Activated naive CD4-positive, alpha-beta T cell treated with anti-CD3 and anti-CD28 coated beads, Interleukin-2, amount 50 U/mL, for 72 hours (primary cell): ENCODE measurements at places on chromosomes 5 and 9. TPM values are rescaled to one million over a fixed set of nuclear protein-coding genes. Genes with fewer than 3 reads are reported as not detected.

DNA sequence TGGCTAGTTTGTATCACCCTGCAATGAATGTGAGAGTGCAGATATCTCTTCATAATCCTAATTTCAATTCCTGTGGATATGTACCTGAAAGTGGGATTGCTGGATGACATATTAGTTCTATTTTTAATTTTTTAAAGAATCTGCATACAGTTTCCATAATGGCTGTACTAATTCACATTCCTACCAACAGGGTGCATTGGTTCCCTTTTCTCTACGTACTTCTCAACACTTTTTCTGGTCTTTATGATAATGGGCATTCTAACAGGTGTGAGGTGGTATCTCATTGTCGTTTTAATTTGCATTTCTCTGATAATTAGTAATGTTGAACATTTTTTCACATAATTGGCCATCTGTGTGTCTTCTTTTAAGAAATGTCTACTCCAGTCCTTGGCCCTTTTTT lies 927.5 kb downstream of the DTWD2 start:
- DNase-seq = no peak

- DNase-seq = no peak
Measured at GRCh38 chr9:6771722-6772121, 13.9 kb downstream of the KDM4C start.

PCDHGC4 gene
- not detected for total RNA-seq

ANXA6 gene
- 356 TPM for total RNA-seq

DNA sequence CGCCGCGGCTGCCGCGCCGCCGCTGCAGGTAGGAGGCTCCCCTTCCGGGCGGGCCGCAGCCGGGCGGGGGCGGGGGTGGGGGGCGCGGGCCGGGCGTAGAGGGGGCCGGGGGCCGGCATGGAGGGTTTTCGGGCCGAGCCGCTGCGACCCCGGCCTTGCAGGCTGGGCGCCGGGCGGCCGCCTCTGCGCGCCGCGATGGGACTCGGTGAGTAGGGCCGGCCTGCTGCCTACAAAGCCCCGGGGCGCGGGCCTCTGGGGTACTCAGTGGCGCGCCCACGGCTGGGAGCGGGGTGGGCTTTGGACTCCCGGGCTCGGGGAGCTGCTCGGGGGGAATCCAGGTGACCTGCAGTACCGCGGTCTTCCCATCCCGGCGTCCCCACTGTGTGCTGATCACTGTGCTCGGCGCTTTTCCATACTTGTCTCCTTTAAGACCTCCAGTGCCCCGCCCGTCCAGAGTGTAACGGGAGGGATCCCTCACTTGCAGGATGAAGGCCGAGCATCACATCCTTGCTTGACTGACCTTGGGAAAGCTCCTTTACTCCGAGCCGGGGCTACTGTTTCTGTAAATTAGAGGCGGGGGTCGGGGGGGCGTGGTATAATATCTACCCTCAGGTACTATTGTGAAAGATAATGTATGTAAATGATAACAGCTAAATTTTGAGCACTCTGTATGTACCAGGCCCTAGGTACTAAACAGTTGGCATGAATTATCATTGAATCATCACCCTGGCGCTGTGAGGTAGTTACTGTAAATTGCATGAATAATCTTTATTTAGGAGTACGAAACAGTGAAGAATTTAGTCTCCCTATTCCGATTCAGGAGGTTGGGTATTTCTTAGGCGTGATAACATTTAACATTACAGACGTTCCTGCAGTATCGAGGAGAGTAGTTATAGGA lies 672 bp downstream of the MSANTD3 start:
- no peak for DNase-seq

MED22 gene
- total RNA-seq = 27.7 TPM

GRCh38 chr5:92864591-92864990 lies 716.4 kb downstream of the NR2F1-AS1 start:
- no peak for DNase-seq

GRCh38 chr9:70994582-70994981 lies 126.8 kb downstream of the TRPM3 start:
- no peak for DNase-seq

- DNase-seq = no peak
Measured at GRCh38 chr5:133391354-133392136, 220.8 kb downstream of the FSTL4 start.

- peak; percentile 28 for DNase-seq
Measured at GRCh38 chr5:35182910-35183535, 47.3 kb downstream of the PRLR start.

MARCOL gene
- not detected for total RNA-seq

CA9 gene
- total RNA-seq = 1.1 TPM

- no peak for DNase-seq
Measured at GRCh38 chr5:156934450-156935211, 28.4 kb downstream of the TIMD4 start.

GRCh38 chr5:124816381-124816780 lies 69.9 kb upstream of the ZNF608 start:
- no peak for DNase-seq

DNA sequence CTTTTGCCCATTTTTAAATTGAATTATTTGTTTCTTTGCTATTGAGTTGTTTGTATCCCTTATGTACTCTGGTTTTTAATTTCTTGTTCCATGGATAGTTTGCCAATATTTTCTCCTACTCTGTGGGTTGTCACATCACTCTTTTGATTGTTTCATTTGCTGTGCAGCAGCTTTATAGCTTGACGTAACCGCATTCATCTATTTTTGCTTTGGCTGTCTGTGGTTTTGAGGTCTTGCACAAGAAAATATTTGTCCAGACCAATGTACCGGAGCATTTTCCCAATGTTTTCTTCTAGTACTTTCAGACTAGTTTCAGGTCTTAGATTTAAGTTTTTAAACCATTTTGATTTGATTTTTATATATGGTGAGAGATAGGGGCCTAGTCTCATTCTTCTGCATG lies 36.2 kb upstream of the ZNF366 start:
- no peak for DNase-seq

DNA sequence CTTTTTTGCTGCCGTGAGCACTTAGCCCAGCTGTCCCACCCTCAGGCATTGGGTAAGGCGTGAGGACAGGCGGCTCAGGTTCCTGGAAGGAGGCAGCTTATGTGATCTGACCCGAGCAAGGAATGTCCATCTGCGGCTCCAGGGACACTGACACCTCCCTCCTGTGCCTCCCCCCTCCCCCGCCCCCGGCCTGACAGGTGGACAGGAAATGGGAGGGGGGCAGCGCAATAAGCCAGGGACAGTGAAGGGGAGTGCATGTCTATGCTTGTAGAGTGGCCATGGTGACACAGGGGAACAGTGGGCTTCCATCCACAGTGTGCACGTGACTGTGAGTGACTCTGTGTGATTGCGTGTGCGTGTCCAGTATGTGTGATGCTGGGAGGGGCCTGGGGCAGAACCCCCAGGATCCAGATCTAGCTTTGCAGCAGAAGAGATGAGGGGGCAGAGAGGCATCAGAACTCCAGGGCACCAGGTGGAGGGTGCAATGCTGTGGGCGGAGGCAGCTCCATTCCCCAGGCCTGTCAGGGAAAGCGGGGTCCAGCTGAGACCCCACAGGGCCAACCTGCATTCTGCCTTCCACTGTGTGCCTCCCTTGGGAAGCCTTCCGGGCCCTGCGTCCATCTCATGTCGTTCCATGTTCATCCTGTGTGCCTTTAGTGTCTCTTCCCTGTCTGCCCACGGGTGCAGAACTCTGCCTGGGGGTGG lies 30.5 kb downstream of the CNTFR start:
- no peak for DNase-seq

DNA sequence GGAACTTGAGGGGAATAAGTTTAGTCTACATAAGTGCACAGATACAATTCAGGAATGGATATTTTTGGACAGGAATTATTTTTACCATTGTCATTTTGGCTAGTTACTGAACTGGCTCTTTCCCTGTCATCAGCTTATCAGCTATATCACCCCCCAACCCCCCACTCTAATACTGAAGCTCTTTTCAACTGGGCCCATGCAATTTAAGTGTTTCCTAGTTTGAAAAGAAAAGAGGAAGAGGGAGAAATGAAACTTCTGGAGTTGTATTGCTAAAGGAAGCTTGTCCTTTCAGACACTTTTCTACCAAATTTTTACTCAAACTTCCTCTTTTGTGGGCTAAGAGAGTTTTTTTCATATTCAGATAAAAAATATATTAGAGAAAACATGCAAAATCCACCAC lies 18.5 kb upstream of the TIMD4 start:
- no peak for DNase-seq

DNA sequence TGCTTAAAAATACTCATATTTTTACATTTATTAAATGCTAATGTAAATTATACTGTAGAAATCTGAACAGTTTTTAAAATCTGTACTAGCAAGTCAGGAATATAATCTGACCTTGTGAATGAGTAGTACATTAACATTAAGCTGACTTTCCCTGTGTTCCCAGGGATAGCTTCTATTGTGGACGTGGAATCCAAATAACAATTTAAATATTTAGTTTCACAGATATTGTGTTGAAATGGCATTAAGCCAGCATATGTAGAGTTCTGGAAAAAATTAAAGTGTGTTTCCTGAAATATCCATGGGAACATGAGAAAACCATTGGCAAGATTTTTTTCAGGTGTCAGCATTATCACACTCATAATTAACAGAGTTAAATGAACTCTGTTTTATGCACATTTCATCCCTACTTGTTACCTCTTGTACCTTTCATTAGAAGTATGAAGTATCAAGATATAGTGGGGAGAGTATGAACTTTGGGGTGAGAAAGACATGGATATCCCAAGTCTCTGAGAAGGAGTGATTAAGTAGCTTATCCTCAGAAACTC lies 5.7 kb downstream of the RABGAP1 start:
- DNase-seq = no peak

- DNase-seq = no peak
Measured at GRCh38 chr9:107732781-107733522, 243.4 kb upstream of the KLF4 start.

DNA sequence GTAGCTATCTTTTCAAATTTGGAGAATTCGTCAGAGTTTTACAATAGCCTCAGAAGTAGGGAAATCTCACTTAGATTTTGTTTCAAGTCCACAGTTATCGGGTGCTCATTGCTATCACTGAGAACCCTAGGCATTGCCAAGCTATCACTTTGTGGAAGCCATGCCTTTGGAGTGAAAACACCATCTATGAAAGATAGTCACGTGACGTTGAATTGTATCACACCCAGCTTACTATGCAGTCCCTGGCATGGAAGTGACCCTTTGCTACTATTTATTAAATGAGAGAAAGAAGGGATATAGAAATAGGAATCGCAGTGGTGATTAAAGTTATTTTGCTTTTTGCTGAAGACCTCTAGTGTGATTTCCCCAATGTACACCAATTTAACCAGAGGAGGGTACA lies 97.2 kb downstream of the AOPEP start:
- DNase-seq = no peak

TGFBR1 gene
- 13.4 TPM for total RNA-seq

GRCh38 chr5:124570285-124571035 lies 176.0 kb downstream of the ZNF608 start:
- DNase-seq = no peak

- DNase-seq = no peak
Measured at GRCh38 chr9:126096340-126096739, 230.3 kb upstream of the MVB12B start.

- DNase-seq = no peak
Measured at GRCh38 chr5:33079548-33079947, 361.2 kb upstream of the TARS1 start.

- DNase-seq = no peak
Measured at GRCh38 chr5:1785984-1786383, 13.7 kb downstream of the MRPL36 start.
